ENCODE measurements at places on chromosomes 12 and 14.

DNA sequence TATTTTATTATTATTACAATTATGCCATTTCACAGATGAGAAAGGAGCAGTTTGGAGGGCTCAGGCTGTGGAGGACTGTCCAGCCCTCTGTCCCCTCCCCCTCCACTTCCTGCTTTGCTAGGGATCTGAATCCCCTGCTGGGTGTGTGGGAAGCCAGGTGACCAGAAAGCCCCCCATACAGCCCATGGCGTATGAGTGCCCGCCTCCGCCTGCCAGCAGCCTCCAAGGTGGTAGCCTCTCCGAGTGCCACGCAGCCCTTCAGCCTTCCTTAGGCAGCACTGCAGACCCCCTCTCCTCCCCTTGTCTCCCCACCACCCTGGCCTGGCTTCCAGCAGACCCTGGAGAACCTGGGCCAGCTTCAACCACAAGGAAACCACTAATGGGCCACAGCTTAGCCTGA is 12.6 kb downstream of the DTX1 start:
- DNase-seq: no peak

GRCh38 chr12:89383235-89384049 is 31.1 kb upstream of the DUSP6 start:
- peak; percentile 35 for DNase-seq

GRCh38 chr12:29167445-29167844 is 18.4 kb downstream of the FAR2 start:
- DNase-seq: peak; percentile 29

- DNase-seq: no peak
Observed at GRCh38 chr14:48704639-48705038, 881.5 kb downstream of the RPS29 start.

DNA sequence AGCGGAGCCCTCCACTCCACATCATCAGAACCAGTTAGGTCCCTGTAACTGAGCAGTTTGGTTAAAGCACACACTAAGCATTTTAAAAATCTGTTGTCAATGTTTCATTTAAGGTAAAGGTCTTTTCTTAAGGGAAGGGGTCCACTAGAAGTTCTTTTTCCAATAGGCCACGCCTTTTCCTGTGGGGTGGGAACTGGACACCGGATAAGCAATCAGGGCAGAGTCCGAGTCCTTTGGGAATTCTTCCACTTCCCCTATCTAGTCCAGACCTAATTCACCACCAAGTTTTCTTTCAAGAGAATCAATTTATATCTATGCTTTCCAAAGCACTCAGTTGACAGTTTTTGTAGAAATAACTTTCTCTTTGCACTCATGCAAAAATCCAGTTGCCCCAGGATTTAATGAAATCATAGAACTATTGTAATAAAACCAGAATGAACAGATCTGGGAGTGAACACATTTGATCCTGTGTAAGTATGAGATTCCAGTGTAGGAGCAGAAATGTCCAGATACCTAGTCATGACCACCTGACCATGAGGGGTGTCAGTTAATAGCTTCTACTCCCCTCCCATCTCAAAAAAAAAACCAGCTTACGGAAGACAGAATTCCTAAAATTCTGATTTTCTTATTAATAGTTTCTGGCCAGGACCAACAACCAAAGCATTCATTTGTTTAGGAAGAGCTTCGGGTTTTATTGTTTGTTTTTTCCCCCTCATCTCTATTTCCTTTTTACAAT is 11.7 kb downstream of the VPS37B start:
- DNase-seq: no peak

- no peak for DNase-seq
Observed at GRCh38 chr12:8638951-8639350, 23.7 kb downstream of the MFAP5 start.

GRCh38 chr12:59345406-59345805 is 250.4 kb upstream of the SLC16A7 start:
- DNase-seq: no peak

DNA sequence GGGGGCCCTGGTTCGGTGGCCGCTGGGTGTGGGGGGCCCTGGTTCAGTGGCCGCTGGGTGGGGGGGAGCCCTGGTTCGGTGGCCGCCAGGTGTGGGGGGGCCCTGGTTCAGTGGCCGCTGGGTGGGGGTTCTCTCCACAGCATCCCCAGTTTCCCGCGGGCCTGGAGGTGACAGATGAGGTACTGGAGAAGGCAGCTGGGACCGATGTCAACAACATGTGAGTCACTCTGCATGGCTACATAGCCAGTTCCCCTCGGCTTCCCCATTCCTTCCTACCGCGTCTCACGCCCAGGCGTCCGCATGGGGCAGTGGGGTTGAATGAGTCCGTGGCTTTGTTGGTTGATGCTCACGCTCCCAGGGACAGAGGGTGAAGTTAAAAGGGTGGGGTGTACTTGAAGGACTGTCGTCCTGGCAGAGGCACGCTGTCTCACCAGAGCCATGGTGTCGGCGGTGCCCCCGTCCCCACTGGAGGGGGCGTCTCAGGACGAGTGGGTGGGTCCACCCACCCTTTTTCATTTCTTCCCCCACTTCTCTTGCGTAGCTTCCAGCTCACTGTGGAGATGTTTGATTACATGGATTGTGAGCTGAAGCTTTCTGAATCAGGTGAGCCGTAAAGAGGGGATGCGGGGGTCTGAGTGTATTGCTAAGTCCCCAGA is 15.6 kb downstream of the HIP1R start:
- peak; percentile 35 for DNase-seq

DNA sequence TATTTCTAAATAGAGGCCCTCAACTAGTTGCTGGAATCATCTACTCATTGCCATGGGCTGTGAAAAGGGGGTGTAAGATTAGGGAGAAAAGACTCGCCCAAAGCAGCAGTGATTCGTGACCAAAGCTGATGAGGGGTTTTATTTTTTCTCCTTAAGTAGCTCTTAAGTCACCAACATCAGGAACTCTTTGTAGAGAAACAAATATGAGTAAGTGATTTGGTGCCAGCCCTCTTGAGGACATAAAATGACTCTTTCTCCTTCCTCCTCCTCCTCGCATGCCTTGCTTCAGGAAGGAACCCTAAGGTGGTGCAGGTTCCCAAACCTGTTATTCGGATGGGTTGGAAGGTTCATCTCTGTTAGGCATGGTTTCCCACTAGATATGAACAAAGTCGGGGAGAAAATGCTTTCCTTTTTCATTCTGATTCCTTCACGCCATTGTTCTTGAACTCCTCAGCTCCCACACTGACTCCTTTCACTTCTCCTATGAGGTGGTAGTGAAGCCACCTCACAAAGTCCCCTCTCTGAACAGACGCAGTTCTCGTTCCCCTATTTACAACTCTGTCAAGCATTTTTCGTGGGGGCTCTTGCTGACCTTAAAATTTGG is 113.4 kb downstream of the ETV6 start:
- DNase-seq: peak; percentile 81

- DNase-seq: no peak
Observed at GRCh38 chr12:64128366-64128765, 93.7 kb downstream of the KICS2 start.

GRCh38 chr14:96581902-96582301 is 79.7 kb downstream of the PAPOLA start:
- DNase-seq: no peak

- DNase-seq: no peak
Observed at GRCh38 chr12:43842259-43842658, 6.4 kb downstream of the TMEM117 start.

GRCh38 chr14:91837076-91837475 is 30.3 kb downstream of the TC2N start:
- DNase-seq: no peak

DNA sequence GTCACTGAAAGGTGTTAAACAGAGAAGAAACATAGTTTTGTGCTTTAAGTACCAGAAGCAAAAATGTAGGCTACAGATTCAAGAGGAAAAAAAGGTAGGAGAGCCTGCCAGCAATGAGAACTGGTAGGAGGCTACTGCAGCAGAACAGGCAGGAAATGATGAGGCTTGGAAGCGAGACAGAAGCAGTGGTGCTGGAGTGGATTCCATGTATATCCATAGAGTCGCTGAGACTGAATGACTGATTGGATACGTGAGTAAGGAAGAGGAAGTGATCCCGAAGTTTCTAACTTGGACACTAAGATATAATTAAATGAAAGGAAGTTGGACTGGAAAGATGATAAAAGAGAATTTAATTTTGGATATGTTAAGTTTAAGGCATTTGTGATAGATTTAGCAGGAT is 45.0 kb upstream of the CCDC91 start:
- no peak for DNase-seq

DNA sequence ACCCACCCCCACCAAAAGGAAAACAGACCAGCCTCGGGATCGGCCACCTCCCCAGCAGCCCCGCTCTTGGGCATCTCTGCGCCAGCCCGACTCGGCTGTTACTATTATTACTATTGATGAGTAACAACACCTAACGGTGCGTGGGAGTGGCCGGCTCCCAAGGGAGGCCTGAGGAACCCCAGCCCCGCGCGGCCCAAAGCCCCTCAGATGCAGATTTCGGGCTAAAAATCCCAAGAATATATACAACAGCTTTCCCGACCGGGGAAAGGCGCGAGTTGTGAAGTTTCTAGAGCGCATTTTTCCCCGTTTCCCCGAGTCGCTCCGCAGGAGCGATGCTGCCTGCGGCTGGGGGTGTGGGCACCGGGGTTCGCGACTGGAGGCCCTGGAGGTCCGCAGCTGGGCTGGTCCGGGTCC is 565 bp downstream of the NT5DC3 start:
- no peak for DNase-seq

GRCh38 chr14:52020866-52021717 is 31.7 kb downstream of the RTRAF start:
- no peak for DNase-seq

DNA sequence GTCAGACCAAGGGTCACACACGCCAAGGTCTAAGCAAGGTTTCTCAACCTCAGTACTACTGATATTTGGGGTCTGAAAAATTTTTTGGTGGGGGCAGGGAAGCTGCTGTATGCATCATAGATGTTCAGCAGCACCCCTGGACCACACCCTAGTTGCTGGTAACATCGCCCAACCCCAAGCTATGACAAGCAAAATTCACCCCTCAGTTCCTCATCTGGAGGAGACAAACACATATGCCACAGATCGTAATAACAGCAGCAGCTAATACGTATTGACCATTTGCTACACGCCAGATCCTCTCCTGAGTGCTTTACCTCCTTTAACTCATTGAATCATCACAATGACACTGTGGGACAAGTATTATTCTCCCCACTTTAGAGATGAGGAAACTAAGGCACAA is 46.4 kb downstream of the ACTN1 start:
- peak; percentile 35 for DNase-seq

GRCh38 chr12:93363841-93364297 is 13.9 kb upstream of the NUDT4 start:
- DNase-seq: peak; percentile 34

GRCh38 chr12:128091951-128092382 is 175.0 kb upstream of the TMEM132C start:
- no peak for DNase-seq

GRCh38 chr14:89748004-89748403 is 206.5 kb downstream of the EFCAB11 start:
- peak; percentile 45 for DNase-seq

GRCh38 chr12:94819011-94819410 is 168.7 kb upstream of the TMCC3 start:
- DNase-seq: no peak

DNA sequence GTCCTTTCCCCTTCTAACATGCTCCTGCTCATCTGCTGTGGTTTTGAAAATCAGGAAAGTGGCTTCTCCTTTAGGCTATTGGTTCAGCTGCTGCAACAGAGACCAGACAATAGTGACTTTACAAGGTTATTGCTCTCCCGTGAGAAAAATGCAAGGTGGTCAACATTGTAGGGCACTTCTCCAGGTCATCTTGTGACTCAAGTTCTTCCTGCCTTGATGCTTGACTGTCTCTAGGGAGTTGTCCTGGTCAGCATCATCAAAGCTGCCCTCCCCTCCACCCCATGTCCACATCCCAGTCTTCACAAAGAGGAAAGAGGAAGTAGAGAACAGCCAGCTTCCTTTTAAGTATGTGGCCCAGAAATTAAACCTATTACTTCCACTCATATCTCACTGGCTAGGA is 3.9 kb upstream of the TMEM63C start:
- DNase-seq: peak; percentile 43

GRCh38 chr12:81369175-81369574 is 291.3 kb downstream of the ACSS3 start:
- no peak for DNase-seq

- no peak for DNase-seq
Observed at GRCh38 chr12:4433745-4434058, 11.9 kb downstream of the FGF6 start.

DNA sequence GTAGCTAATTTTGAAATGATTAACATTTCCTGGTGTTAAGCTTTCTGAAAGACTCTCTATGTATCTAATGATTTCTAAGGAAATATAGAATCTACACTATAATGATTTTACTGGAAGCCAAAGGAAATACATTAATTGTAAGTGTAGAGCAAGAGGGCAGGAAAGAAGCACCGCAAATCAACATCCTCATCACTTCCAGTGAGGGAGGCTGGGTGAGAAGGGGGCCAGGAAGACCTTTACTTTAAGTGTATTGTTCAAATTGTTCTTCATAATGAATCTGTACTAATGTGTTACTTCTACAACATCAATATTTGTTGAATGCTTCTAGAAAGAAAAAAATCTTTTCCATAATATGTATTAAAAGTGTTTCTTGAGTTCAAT is 65.3 kb upstream of the DACT1 start:
- DNase-seq: no peak

DNA sequence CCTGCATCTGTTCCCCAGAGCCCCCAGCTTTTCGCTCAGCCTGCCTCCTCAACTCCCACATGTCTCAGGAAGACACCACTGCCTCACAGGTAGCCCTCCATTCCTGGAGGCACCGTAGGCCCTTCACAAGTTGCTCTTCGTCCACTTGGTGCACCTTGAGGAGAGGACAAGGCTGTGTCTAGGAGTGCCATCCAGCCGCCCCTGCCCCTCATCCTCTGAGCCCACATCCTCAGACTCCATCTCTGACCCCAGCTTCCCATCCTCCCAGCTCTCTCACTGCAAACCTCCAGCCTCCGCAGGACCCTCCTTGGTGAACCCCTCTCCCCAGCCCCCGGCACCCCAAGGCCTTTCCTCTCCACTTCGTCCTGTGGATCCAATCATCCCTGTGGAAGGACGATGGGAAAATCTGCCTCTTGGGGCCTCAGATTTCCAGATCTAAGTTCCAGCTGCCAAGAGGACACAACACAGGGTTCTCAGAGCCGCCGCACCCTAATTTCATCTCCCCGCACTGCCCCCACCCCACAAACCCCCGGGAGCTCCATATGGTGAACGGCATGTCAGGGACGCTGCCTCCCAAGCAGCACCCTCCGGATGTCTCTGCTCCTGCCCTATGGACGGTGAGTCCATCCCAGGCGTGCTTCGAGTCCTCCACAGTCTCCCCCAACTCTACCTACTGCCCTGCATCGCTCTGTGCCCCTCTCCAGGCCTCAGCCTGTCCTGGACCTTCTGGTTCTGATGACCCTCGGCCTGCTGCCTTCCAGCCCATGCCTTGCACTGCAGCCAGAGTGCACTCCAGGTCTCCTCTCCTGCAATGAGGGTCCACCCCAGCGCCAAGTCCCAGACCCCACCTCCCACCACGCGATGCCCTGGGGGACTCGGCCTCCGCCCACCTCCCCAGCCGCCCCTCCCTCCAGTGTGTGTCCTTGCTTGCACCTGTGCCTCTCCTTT is 314.1 kb upstream of the DIO3 start:
- no peak for DNase-seq

- DNase-seq: peak; percentile 68
Observed at GRCh38 chr12:110849748-110850403, 3.1 kb downstream of the CCDC63 start.

- DNase-seq: peak; percentile 97
Observed at GRCh38 chr14:101927859-101928258, 36.5 kb upstream of the DYNC1H1 start.

All from suppressor macrophage treated with lipopolysaccharide for 4 hours (primary cell).